NAMALWA (cell line): ENCODE measurements at places on chromosomes 7 and 10.
A peak's percentile ranks its signal among the peaks of the same experiment; 100 is the strongest.

GRCh38 chr10:68705548-68705947 lies 15.5 kb upstream of the CCAR1 start:
- DNase-seq = no peak

- DNase-seq = no peak
These were observed 86.9 kb upstream of the KCND2 start for GRCh38 chr7:120185940-120186682.

DNA sequence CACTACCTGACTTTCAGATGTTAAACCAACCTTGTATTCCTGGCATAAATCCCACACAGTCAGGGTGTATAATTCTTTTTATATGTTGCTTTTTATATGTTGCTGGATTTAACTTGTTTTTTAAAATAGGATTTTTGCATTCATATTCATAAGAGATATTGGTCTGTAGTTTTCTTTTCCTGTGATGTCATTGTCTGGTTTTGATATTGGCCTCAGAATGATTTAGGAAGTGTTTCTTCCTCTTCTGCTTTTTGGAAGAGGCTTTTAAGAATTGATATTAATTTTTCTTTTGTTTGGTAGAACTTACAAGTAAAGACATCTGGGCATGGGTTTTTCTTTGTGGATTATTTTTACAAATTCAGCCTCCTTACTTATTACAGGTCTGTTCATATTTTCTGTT lies 93.1 kb downstream of the CARD11 start:
- DNase-seq = no peak

GRCh38 chr7:110803602-110804143 lies 287.3 kb upstream of the LRRN3 start:
- no peak for DNase-seq

DNA sequence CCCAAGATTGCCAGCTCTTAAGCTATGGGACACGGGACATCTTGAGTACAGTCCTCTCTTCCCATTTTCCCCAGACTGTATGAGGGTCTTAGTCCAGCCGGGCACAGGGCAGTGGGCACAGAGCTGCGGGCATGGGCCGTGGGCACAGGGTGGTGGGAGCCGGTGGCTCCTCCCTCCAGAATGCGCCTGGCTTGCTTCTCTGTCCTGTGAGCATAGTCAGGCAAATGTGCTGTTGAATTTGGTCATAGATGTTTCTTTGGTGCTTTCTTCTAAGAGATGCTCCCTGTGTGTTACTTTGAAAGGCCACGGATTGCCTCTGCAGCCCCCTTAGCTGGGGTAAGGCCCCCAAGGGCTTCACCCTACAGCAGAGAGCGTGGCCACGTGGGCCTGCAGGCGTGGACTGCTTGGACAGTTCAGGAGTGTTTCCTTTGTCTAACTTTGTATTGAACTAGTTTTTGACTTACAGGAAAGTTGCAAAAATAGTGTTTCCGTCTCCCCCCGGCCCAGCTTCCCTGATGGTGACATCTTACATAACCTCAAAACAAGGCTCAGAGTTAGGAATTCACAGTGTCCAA lies 24.7 kb downstream of the LRRC27 start:
- no peak for DNase-seq

- DNase-seq = no peak
These were observed 130.7 kb upstream of the ZMIZ1 start for GRCh38 chr10:78937800-78938694.

GRCh38 chr7:95303013-95303905 lies 21.1 kb downstream of the PON1 start:
- no peak for DNase-seq

- DNase-seq = no peak
These were observed at the start of gene PSD for GRCh38 chr10:102418622-102419268. TSS of gene PSD (minus strand) at chr10:102418785. CDS start at chr10:102417038, 1,747 bp downstream.

DNA sequence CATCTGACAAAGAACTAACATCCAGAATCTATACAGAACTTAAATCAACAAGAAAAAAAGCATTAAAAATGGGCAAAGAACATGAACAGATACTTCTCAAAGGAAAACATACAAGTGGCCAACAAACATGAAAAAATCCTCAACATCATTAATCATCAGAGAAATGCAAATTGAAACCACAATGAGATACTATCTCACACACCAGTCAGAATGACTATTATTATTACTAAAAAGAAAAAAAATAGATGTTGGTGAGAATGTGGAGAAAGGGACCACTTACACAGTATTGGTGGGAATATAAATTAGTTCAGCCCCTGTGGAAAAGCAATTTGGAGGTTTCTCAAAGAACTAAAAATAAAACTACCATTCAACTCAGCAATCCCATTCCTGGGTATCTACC lies 89.1 kb upstream of the ADO start:
- no peak for DNase-seq

DNA sequence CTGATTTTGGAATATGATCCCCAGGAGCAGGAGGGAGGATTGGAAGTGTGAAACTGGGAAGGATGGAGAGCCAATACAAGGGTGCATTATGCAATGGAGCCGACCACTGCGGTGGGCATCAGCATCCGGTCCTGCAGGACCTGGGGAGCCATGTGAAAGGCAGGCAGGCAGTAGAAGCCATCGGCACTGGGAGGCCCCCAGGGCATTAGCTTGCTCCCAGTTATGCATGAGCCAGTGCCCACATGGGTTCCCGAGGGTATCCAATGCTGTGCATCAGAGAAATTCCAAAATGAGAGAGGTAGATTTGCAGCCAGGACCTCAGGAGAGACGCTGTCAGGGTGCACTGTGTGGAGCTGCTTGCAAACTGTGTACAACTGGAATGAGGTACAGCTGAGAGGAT lies 8.7 kb upstream of the KCP start:
- no peak for DNase-seq

DNA sequence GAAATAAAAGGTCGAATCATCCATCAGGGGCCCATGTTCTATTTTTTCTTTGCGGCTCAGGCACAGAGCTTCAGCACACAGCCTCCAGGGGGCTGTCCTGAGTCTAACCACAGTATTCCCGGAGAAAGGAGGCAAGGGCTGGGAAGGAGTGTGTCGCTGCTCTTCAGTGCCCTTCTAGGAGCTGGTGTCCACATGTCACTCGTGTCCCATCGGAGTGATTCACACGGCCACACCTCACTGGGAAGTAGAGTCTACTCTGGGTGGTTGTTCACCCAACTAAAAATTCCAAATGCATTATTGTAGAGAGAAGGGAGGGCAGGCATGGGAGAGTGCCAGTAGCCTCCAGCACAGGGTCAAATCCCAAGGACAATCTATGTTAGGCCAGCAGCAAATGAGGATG lies 114.8 kb upstream of the LANCL2 start:
- DNase-seq = no peak

DNA sequence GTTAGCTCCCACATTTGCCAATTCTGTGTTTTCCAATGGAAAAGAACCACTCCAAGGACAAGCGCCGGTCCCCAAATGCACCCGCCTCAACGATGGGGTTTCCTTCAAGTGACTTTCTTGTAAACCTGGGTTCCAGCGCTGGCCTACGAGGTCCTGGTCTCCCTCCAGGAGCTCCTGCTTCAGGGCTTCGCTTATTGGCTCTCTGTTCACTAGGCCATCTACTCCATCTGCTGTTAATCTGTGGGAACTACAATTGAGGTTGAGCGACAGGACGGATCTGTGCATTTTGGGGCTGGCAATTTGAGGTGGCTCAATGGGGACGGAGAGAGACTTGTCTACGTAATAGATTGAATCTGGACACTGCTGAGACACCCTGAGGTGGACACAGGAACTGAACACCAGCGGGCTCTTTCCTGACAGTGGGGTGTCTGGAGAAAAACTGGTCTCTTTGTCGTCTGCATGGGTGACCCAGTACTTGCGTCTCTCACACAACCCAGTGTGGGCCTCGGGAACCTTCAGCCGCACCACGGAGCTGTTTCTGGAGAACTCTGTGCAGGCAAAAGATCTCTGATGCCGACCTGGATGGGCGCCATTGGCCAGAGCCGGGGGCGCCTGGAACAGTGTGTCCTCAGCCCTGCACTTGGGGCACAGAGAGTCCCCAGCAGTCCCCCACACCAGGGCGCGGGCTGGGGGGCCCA lies 115.9 kb upstream of the ADAM12 start:
- DNase-seq = peak; percentile 59

- no peak for DNase-seq
These were observed 77.3 kb downstream of the LRRN3 start for GRCh38 chr7:111168182-111168581.

DNA sequence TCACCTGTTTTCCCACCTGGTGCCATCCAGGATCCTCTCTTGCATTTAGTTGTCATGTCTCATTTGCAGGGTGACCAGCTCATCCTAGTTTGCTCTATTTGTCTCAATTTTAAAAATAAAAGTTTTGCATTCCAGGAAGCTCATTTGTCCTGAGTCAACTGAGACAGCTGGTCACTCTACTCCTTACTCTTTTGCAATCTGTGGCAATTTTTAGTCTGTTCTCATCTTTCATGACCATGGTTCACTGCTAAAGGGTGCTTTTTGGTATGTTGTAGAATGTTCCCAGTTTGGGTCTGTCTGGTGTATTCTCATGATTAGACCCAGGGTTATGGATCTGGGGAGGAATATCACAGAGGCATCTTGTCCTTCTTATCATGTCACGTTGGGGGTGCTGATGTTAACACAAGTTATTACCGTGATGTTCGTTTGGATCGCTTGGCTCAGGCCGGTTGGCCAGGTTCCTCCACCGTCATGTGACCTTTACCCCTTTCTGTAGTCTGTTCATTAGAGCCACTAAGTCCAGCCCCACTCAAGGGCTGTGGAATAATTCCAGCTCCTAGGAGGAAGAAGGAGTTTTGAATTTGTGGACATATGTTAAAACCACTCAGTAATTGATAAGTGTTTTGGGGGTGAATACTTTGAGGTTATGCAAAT lies 103.3 kb upstream of the IGFBP3 start:
- no peak for DNase-seq

GRCh38 chr10:23293145-23293724 lies 51.4 kb downstream of the C10orf67 start:
- peak; percentile 78 for DNase-seq

GRCh38 chr7:491292-491957 lies 28.2 kb downstream of the PDGFA start:
- no peak for DNase-seq

DNA sequence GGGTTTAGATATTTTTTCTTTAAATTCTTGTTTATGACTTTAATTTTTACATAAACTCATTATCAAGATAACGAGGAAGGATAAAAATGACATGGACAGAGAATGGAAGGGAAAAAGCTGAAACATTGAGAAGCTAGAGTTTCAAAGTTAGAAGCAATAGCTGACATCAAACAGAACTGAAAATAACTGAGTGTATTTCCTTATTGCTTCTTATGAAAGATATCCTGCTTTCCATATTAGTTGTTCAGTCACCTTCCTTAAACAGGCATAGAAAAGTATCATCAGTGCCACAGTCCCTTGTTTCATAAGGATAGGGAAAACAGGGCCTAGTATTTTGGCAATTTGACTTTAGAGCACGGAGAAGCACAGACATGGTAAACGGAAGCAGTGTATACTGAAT lies 460.5 kb upstream of the GHITM start:
- no peak for DNase-seq

GRCh38 chr10:74548676-74549075 lies 277.7 kb upstream of the KAT6B start:
- DNase-seq = no peak
